ENCODE measurements at places on chromosomes 13 and 19. TPM values are rescaled to one million over a fixed set of nuclear protein-coding genes. Genes with fewer than 3 reads are reported as not detected.
A peak's percentile ranks its signal among the peaks of the same experiment; 100 is the strongest.

NXNL1 gene
- total RNA-seq: not detected

DNA sequence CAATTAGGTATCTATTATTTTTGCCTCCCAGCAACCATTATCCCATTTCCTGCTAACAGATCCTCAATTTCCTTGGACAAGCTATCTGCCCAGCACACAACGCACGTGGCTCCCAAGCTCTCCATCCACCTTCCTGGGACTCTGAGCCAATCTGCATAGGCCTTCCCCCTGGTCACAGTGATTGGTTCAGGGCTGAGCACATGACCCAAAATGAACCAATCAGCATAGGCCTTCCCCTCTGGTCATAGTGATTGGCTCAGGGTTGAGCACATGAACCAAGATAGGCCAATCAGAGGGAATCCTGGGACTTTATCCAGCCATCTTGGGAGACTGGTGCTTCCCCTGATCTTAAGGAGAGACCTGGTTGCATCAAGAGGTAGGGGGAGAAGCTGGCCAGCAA is 5.8 kb downstream of the CPAMD8 start:
- H3K36me3 ChIP-seq: no peaks in the 10 kb centered on the region
- DNase-seq: no peak
- H3K27me3 ChIP-seq: no peaks in the 10 kb centered on the region
- peaks cover 10% of the 10 kb centered on the region for H3K4me1 ChIP-seq
- H3K27ac ChIP-seq: no peak overlapping the region
- H3K4me3 ChIP-seq: no peak overlapping the region

DNA sequence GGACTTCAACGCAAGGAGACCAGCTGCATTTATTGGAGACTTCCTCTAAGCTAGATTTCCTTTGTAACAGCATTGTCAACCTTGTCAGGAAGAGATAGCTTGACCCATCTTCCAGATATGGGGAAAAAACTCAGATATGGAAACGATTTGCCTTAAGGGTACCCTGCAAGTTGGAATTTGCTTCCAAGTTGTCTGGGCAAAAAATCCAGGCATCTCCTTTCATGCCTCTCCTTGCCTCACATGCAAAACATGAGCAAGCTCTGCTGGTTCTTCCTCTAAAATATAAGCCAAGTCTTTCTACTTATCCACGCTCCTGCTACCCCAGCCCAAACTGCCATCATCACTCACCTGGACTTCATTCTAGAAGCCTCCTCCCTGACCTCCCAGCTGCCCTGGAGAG is 6.4 kb upstream of the DNMT1 start:
- H3K4me1 ChIP-seq: 0 out of 2 replicates have a peak, but pooled peaks cover 1% of the 10 kb centered on the region
- no peak overlapping the region for H3K27ac ChIP-seq
- H3K36me3 ChIP-seq: no peaks in the 10 kb centered on the region
- H3K4me3 ChIP-seq: no peak overlapping the region

PPP1R13L gene
- 65.8 TPM for total RNA-seq

DNA sequence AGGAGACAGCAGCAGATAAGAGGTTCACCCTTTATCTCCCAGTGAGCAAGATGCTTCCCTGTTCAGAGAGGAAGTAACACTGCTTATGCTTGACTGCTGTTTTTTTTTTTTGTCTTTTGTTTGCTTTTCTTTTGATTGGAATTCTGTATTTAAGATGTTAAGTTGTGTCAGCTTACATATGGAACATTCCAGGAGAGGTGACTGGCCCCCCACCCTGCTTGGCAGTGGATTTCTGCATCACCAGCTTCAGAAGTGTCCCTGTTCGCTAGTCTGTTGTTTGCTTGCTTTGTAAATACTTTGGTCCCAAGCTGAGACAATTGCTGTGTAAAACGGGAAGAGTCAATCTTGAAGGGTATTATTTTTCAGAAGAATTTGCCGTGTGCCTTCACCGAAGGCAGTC is 43.0 kb downstream of the IFT88 start:
- no peaks in the 10 kb centered on the region for H3K36me3 ChIP-seq
- no peak for DNase-seq
- no peak overlapping the region for H3K4me3 ChIP-seq
- H3K27ac ChIP-seq: no peak overlapping the region
- H3K27me3 ChIP-seq: no peaks in the 10 kb centered on the region

- H3K36me3 ChIP-seq: no peaks in the 10 kb centered on the region
- DNase-seq: no peak
- H3K4me3 ChIP-seq: no peak overlapping the region
- no peaks in the 10 kb centered on the region for H3K27me3 ChIP-seq
- peaks cover 5% of the 10 kb centered on the region for H3K4me1 ChIP-seq
Observed at GRCh38 chr19:5106191-5106726, 137.3 kb downstream of the KDM4B start.

SPINT2 gene
- total RNA-seq: 748 TPM

ZNF844 gene
- 1.0 TPM for total RNA-seq

- H3K4me1 ChIP-seq: no peaks in the 10 kb centered on the region
- H3K27ac ChIP-seq: no peak overlapping the region
- no peaks in the 10 kb centered on the region for H3K27me3 ChIP-seq
- no peaks in the 10 kb centered on the region for H3K36me3 ChIP-seq
Observed at GRCh38 chr13:113917594-113918371, 53.9 kb upstream of the GAS6 start.

ATP4B gene
- not detected for total RNA-seq

SPTBN4 gene
- total RNA-seq: 0.82 TPM

FUZ gene
- total RNA-seq: 0.93 TPM

DNA sequence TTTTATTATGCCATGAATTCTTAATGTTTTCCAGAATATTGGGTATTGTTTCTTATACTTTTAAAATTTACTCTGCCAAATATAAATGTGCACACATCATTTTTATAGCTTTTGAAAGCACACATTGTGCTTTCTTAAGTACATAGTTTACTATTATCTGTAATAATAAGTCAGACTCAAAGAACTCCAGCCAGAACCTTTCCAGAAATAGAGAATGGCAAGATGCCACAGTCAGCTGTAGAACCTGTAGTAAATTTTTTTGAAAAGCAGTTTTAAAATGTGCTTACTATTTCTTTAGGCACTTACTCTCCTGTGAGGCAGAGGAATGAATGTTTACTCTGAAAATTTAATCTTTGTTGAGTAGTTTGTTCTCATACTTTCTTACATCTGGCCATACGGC is 1287.1 kb downstream of the PCDH9 start:
- no peaks in the 10 kb centered on the region for H3K36me3 ChIP-seq
- no peak overlapping the region for H3K27ac ChIP-seq
- no peaks in the 10 kb centered on the region for H3K27me3 ChIP-seq
- H3K4me1 ChIP-seq: no peaks in the 10 kb centered on the region

TMEM145 gene
- 2.5 TPM for total RNA-seq

- no peak for DNase-seq
- H3K36me3 ChIP-seq: no peaks in the 10 kb centered on the region
- no peak overlapping the region for H3K4me3 ChIP-seq
- no peaks in the 10 kb centered on the region for H3K4me1 ChIP-seq
- H3K27ac ChIP-seq: no peak overlapping the region
- no peaks in the 10 kb centered on the region for H3K27me3 ChIP-seq
Observed at GRCh38 chr19:51830274-51830673, 35.3 kb downstream of the FPR3 start.

ZNF534 gene
- not detected for total RNA-seq

ELSPBP1 gene
- not detected for total RNA-seq

COX7A1 gene
- total RNA-seq: not detected

- H3K27ac ChIP-seq: no peak overlapping the region
- H3K4me3 ChIP-seq: no peak overlapping the region
- H3K27me3 ChIP-seq: no peaks in the 10 kb centered on the region
- H3K4me1 ChIP-seq: peaks cover 5% of the 10 kb centered on the region
- no peaks in the 10 kb centered on the region for H3K36me3 ChIP-seq
Observed at GRCh38 chr19:12756150-12756883, 4.7 kb downstream of the BEST2 start.

GRCh38 chr13:27980280-27980998 is 8.1 kb downstream of the URAD start:
- no peaks in the 10 kb centered on the region for H3K36me3 ChIP-seq
- peak; percentile 79 for DNase-seq
- no peaks in the 10 kb centered on the region for H3K27me3 ChIP-seq
- peak overlapping the region; percentile 61 for H3K4me3 ChIP-seq
- H3K4me1 ChIP-seq: peaks cover 42% of the 10 kb centered on the region

- no peak overlapping the region for H3K4me3 ChIP-seq
- no peaks in the 10 kb centered on the region for H3K36me3 ChIP-seq
- H3K27me3 ChIP-seq: no peaks in the 10 kb centered on the region
- DNase-seq: no peak
- peaks cover 10% of the 10 kb centered on the region for H3K4me1 ChIP-seq
Observed at GRCh38 chr13:41561170-41561569, 103.8 kb downstream of the RGCC start.

ZNF776 gene
- total RNA-seq: 16.0 TPM

DNA sequence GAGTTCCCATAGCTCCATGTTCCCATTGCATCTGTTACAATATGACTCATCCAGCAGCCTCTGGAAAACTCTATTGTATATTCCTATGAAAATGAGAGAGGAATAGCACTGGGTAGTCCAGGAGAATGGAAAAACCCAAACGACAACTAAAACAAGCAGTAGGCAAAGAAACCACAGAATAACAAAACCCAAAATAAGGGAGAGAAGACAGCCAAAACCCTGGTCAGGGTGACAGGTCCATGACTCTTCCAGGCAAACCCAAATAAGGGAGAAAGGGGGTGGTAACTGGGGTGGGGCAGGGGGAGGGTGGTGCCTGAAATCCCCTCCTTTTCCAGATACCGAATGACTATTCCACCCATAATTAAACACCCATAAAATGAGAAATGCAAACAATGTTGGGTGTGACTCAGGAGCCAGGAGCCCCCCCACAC is 4.0 kb upstream of the ZNF8 start:
- 0 out of 2 replicates have a peak, but pooled peaks cover 2% of the 10 kb centered on the region for H3K4me1 ChIP-seq
- no peak overlapping the region for H3K27ac ChIP-seq
- no peaks in the 10 kb centered on the region for H3K27me3 ChIP-seq
- no peak for DNase-seq
- no peak overlapping the region for H3K4me3 ChIP-seq

SLC25A15 gene
- 22.6 TPM for total RNA-seq

DNA sequence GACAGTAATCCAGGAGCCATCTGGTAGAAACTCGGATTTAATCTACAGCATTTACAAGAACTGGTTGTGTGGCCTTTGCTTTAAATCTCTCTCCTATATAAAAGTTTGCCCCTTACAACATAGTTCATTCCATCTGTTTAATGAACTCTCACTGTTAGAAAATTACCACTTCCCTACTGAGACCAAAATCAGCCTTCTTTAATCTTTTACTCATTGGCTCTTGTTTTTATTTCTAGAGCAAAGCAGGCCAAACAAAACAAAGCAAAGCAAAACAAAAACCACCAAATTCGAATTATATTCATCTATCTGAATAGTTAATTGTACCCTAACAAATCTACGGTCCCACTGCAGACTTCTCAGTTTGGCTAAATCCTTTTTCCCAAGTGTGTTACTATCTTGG is 127.0 kb downstream of the UGGT2 start:
- H3K36me3 ChIP-seq: no peaks in the 10 kb centered on the region
- H3K27ac ChIP-seq: no peak overlapping the region
- peaks cover 14% of the 10 kb centered on the region for H3K4me1 ChIP-seq
- H3K27me3 ChIP-seq: no peaks in the 10 kb centered on the region
- H3K4me3 ChIP-seq: no peak overlapping the region
- no peak for DNase-seq

- H3K4me3 ChIP-seq: no peak overlapping the region
- H3K36me3 ChIP-seq: no peaks in the 10 kb centered on the region
- no peaks in the 10 kb centered on the region for H3K27me3 ChIP-seq
- DNase-seq: no peak
- no peak overlapping the region for H3K27ac ChIP-seq
Observed at GRCh38 chr13:63156816-63157215, 1741.2 kb upstream of the PCDH20 start.

DNA sequence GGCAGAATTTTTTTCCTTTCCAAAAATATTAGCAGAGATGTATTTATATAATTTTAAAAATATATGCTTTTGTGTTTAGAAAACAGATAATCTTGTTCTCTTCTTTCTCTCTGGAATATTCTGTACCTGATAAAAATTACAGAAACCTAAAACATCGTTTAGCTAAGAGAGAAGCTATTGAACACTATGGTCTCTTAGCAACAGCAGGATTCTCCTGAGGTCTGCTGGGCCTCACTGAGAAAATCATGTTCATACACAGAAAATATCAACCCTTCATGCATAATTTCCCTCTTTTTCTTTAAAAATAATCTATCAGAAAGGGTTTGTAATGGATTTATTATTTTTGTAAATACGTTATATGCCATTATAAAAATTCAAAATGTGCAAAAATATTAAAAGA is 242.2 kb downstream of the DCLK1 start:
- no peak overlapping the region for H3K27ac ChIP-seq
- no peaks in the 10 kb centered on the region for H3K4me1 ChIP-seq

CABP5 gene
- not detected for total RNA-seq

DNA sequence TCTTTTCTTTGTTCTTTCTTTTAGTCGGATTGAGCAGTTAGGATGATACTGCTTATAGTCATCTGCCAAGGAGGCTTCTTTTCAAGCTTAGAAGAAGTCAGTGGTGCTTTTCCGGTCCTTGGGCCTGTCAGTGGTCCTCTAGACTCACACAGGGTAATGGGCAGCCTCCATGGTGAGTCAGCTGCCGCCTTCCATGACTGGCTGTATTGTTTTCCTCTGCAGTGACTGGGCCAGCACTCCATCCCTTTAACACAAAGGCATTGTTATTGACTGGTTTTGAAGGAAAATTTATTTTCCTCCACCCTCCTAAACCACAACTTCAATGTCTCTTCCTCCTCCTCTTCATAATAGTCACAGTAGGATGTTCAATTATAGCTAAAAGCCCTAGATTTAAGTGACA is 47.1 kb upstream of the CNMD start:
- no peaks in the 10 kb centered on the region for H3K27me3 ChIP-seq
- H3K27ac ChIP-seq: no peak overlapping the region
- no peaks in the 10 kb centered on the region for H3K4me1 ChIP-seq
- no peak overlapping the region for H3K4me3 ChIP-seq
- H3K36me3 ChIP-seq: no peaks in the 10 kb centered on the region
- no peak for DNase-seq

ATP8B3 gene
- total RNA-seq: 0.45 TPM

- no peak for DNase-seq
- no peaks in the 10 kb centered on the region for H3K36me3 ChIP-seq
- H3K27me3 ChIP-seq: no peaks in the 10 kb centered on the region
- H3K4me3 ChIP-seq: no peak overlapping the region
- no peak overlapping the region for H3K27ac ChIP-seq
Observed at GRCh38 chr13:94667190-94667589, 45.2 kb downstream of the SOX21 start.

GRCh38 chr19:8423817-8424223 is 10.7 kb downstream of the MARCHF2 start:
- H3K4me1 ChIP-seq: peaks cover 11% of the 10 kb centered on the region
- H3K27ac ChIP-seq: peak overlapping the region; percentile 45

CCL25 gene
- total RNA-seq: not detected

GRCh38 chr13:73781384-73781783 is 352.8 kb downstream of the KLF12 start:
- DNase-seq: no peak
- H3K36me3 ChIP-seq: no peaks in the 10 kb centered on the region
- H3K4me1 ChIP-seq: peaks cover 5% of the 10 kb centered on the region

ADGRE3 gene
- not detected for total RNA-seq

DNA sequence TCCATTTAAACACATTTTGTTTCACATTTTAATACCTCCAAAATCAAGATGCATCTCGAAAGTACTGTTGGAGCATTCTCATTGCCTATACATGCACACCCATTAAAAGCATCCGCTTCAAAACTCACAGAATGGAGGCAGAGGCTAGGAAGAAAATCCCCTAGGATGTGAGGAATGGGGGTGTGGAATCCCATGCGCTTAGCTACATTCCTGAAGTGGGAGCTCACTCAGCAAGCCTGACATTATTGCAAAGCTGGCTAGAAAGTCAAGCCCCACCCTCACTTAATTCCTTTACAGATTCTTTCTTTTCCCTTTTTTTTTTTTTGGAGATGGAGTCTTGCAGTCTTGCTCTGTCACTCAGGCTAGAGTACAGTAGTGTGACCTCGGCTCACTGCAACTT is 4.6 kb upstream of the FAM32A start:
- H3K4me3 ChIP-seq: no peak overlapping the region
- no peaks in the 10 kb centered on the region for H3K36me3 ChIP-seq
- H3K4me1 ChIP-seq: peaks cover 13% of the 10 kb centered on the region
- peak overlapping the region; percentile 62 for H3K27ac ChIP-seq
- peak; percentile 62 for DNase-seq
